ENCODE measurements at places on chromosomes 5 and 9. TPM values are rescaled to one million over a fixed set of nuclear protein-coding genes. Genes with fewer than 3 reads are reported as not detected.

- no peak for DNase-seq
Measured at GRCh38 chr5:72523960-72524582, 16.9 kb upstream of the ZNF366 start.

DNA sequence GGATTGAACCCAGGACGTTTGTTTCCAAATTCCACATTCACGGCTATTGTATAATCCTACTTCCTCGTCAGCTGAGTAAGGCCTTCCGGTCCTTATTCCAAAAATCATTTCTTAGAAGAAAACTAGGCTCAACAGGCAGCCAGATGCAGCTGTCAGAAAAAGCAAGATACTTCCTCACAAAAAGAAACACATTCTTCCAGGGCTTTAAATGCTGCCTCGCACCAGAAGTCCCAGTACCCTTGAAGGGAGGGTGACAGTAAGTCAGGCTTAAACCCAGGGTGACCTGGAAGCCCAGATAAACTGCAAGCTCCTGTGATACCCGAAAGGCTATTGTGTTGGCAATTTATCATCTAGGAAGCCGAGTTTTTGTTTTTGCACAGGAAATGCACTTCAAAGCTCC lies 414.0 kb downstream of the NFIB start:
- DNase-seq: no peak

GRCh38 chr5:55667938-55668337 lies 44.2 kb downstream of the SLC38A9 start:
- DNase-seq: no peak

DNA sequence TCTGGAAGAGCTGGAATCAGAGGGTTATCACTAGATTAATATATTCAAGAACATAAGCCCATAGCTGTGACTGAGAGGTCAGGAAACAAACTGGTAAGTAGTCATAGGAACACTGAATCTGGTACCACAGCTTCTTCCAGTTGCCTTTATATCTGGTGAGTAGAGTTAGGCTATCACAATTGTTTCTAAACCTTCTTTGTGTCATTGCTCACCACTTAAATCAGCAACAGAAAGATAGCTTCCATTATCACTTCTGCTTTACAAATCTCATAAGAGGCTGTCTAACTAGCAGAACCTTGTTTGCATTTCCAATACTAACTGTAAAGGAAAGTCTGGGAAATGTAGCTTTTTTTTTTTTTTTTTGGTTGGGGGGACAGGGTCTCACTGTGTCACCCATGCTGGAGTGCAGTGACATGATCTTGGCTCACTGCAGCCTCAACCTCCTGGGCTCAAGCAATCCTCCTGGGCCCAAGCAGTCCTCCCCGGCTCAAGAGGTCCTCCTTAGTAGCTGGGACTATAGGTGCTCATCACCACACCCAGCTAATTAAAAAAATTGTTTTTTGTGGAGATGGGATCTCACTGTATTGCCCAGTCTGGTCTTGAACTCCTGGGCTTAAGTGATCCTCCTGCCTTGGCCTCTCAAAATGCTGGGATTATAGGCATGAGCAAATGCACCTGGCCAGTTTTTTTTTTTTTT lies 22.0 kb downstream of the CDC42SE2 start:
- DNase-seq: no peak

DNA sequence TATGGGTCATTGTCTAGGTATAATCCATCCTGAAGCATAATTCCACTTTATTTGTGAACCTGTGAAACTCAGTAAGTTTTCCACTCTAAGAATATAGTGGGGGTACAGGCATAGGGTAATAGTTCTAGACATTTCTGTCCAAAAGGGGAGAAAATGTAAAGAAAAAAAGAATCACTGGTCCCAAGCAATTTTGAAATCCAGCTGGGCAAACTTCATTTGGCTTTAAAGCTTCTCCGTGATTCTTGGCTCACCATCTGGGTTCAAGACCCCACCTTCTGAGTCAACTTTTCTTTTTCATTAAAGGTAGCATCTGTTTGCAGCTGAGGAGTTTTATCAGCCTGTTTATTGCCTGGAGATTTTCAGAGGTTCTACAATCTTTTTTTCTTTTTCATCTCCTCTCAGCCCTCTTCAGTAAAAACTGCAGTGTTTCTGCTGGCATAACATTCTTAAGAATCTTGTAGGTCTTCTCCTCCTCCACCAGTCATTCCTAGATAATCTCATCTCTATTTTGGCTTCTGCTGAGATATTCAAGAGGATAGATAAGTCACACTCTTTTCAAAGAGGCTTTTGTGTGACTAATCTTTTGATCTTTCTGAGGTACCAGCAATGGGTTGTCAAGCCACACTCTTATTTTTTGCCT lies 126.1 kb upstream of the PITX1 start:
- DNase-seq: no peak

- DNase-seq: no peak
Measured at GRCh38 chr9:128099932-128100491, 27.5 kb downstream of the PTGES2 start.

DNA sequence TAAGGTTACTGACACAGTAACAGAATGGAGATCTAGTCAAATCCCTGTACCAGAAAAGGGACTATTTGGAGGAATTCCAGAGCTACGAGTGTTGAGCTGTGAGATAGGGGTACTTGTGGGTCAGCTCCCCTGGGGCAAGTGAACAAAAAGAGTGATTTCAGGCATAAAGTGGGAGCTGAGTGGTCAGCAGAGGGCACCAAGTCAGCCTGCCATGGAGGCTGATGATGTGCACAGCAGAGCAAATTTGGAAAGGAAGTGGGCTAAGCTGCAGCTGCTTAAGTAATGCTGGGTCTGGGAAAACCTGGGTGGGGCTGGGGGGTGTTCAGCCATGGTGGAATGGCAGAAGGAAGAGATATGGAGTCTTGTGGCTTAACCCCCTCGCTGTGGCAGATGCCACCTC lies 327.9 kb downstream of the NTRK2 start:
- peak; percentile 37 for DNase-seq

- no peak for DNase-seq
Measured at GRCh38 chr5:95649274-95649673, 2.7 kb downstream of the RFESD start.

GRCh38 chr9:89887286-89887685 lies 282.5 kb downstream of the GADD45G start:
- peak; percentile 6 for DNase-seq

GRCh38 chr9:127395497-127396252 lies 1.3 kb upstream of the SLC2A8 start:
- DNase-seq: no peak

DNA sequence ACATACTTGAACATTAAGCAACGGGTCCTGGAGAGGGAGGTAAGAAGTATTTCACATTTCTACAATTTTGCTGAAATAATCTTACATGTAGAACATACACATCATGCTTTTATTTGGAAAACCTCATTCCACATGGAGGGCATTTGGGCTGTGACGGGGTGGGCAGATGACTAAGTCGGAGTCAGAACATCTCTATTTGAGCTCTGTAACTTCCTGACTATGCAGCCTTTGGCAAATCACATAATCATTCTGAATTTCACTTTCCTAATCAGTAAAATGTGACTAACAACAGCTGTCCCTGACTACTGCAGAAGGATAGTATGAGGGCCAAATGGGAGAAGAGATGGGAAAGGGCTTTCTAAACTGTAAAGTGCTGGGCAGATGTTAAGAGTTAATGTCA lies 17.1 kb upstream of the IL6ST start:
- no peak for DNase-seq

DNA sequence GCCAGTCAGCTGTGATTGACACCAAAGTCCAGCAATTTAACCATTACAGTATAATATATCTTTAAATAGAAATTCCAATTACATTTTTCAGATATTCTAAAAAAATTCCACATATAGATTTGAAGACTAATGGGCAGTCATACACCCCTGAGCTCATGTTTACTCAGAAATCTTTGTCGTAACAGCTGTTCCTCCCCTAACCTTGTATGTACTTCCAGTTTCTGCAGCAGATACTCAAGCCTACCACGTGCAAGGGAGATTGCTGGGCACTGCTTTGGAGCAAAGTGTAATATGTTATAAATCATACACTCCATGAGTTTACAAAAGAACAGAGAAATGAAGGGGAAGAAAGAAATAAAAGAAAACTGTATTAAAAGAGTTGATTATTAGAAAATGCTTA lies 241.2 kb downstream of the TRIM32 start:
- no peak for DNase-seq

- no peak for DNase-seq
Measured at GRCh38 chr9:111839987-111840386, 45.2 kb upstream of the SHOC1 start.

Gene CNTNAP3B
- total RNA-seq: 4.7 TPM

Gene TEK
- total RNA-seq: 1.8 TPM

Gene LCN9
- 0.72 TPM for total RNA-seq

Gene SLC46A2
- not detected for total RNA-seq

Gene ELOVL7
- 2.5 TPM for total RNA-seq

Gene PCDHGB1
- total RNA-seq: 5.2 TPM

All from H9 (cell line).